Esophagus squamous epithelium (tissue), 5 donors: ENCODE measurements at places on chromosomes 3 and 15.

DNA sequence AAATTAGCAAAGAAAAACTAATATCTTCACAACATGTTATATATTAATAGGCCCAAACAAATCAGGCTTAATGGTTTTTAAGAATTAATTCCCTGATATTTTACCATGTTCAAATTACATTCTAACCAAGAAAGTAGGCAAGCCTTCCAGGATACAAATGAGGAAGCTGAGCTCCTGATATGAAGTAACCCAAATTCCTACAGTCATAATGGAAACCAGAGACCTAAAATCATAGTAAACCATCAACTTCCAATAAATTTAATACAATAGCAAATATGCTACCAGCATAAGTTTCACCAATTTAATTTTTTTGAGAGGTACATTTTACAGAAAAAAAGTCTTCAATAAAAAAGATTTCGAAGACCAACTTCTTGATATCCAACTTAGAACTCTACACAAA, 3.8 kb downstream of the DCBLD2 start:
- no peaks in the 10 kb centered on the region for H3K36me3 ChIP-seq
- no peak for DNase-seq
- H3K27me3 ChIP-seq = no peaks in the 10 kb centered on the region
- peaks cover 7% of the 10 kb centered on the region for H3K4me1 ChIP-seq
- no peak overlapping the region for H3K4me3 ChIP-seq
- no peak overlapping the region for H3K27ac ChIP-seq

DNA sequence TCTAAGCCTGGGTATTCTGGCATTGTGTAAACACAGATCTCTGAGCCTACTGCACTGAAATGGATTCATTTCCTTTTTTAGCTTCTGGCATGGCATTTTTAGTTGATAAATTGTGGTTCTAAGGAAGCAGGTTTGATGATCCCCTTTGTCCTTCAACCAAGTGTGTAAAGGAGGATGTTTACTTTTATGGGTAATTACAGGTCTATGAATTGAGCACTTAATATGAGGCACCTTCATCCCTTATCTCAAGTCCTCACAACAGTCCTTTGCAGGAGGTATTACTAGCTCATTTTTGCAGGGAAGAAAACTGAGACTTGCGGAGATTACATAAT, 30.8 kb upstream of the ZBTB38 start:
- no peak overlapping the region for H3K4me3 ChIP-seq
- no peak overlapping the region for H3K27ac ChIP-seq
- no peak for DNase-seq
- H3K27me3 ChIP-seq = peaks cover 99% of the 10 kb centered on the region
- H3K36me3 ChIP-seq = no peaks in the 10 kb centered on the region

DNA sequence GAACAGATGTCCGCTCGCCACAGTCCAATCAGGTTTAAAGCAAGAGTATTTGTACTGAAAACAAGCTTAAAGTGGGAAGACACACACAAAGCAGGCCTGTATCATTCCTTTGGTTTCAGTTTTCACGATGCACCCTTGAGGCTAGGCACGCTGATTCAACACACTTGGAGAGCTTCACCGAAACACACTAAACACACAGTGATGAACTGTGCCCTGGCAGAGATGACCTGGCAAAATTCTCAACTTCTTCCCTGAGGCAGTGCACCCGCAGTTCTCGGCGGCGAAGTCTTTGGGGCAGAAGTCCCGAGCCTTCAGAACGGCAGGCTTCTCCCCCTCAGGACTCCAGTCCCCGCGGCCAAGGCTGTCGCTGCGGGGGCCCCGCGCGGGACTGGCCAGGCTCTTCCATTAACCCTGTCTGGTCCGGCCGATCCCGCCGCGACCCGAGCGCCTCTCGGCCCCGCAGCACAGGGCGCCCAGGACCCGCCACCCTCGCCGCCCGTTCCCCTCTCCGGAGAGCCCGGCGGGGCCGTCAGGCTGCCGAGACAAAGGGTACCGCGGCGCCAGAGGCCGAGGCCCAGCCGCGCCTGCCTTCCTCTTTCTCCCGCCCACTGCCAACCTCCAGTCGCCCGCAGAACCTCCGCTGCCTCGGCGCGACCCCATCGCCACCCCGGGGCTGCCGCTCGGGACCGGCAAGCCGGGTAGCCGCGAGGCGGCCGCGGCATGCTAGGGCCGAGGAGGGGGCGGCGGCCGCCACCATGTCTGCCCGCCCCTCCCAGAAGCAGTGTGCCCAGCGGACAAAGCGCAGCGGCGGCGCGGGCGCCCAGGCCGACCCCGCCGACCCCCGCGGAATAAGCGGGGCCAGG, 792 bp downstream of the GABPB1 start:
- no peaks in the 10 kb centered on the region for H3K36me3 ChIP-seq
- peak overlapping the region; percentile 99 for H3K27ac ChIP-seq
- peak; percentile 7 for DNase-seq
- peak overlapping the region; percentile 94 for H3K4me3 ChIP-seq
- H3K27me3 ChIP-seq = no peaks in the 10 kb centered on the region

- H3K4me3 ChIP-seq = no peak overlapping the region
- DNase-seq = no peak
- H3K4me1 ChIP-seq = no peaks in the 10 kb centered on the region
- H3K27ac ChIP-seq = no peak overlapping the region
- peaks cover 84% of the 10 kb centered on the region for H3K36me3 ChIP-seq
- H3K27me3 ChIP-seq = no peaks in the 10 kb centered on the region
Observed at GRCh38 chr3:193621127-193621526, 28.1 kb downstream of the OPA1 start.

GRCh38 chr3:151558661-151559060, 97.8 kb upstream of the IGSF10 start:
- no peak for DNase-seq
- no peaks in the 10 kb centered on the region for H3K27me3 ChIP-seq
- no peaks in the 10 kb centered on the region for H3K36me3 ChIP-seq

- peaks cover 15% of the 10 kb centered on the region for H3K4me1 ChIP-seq
- no peaks in the 10 kb centered on the region for H3K27me3 ChIP-seq
- no peak for DNase-seq
- no peaks in the 10 kb centered on the region for H3K36me3 ChIP-seq
Observed at GRCh38 chr3:187833375-187833774, 88.1 kb upstream of the BCL6 start.
